ENCODE measurements at places on chromosomes 7 and 10.

- DNase-seq = no peak
These were observed 73.6 kb downstream of the OTUD1 start for GRCh38 chr10:23512355-23513058.

DNA sequence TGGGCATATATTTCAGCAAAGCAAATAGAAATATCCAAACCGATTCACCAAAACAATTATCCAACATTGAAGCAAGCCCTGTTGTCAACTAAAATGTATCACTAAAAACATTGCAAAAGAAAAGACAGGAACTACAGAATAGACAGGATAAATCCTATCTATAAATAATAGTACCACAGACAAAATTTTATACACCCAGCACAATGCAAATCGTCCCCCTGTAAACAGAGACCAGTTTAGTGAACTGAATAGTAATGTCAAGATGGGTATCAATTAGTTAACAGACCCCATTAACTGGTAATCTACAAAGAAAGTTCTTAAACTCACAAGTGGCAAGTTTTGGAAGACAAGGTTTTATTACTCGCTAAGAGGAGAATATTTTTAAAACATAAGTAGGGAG, 4.0 kb downstream of the ZC3HAV1 start:
- DNase-seq = no peak

DNA sequence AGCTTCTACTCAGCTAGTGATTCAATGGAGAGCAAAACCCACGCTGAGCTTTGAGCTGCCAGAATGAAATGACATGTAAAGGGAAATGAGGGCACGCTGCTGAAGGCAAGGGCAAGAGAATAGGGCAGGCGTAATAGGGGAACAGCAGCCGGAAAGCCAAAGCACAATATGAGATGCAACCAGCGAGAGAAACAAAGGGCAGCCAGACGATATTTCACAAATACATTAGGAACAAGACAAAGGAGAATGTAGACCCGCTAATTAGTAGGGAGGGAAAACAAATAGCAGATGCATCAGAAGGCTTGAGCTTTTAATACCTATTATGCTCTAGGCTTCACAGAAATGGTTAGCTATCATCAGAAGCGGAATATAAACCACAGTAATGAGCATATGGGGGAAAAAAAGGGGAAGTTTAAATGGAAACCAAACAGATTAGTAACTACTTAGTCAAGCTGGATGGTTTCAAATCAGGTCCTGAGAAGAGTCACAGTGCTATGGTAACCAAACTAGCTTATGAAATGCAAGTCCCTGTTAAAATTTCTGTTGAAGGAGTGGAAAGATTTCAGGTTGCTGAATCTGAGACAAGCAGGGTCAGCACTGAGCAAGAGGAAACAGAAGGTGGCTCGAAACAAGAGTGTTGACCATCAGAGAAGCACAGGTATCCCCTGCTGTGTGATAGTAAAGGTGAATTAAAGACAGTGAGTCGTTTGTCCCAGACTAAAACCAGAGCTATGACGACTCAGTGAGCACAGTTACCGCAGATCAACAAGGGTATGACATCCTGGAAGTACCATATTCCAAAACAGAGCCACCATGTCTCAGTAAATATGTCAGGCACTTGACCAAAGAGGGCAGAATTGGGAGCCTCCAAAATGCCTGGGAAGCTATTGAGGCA, 496.9 kb upstream of the CELF2 start:
- no peak for DNase-seq

- DNase-seq = no peak
These were observed 13.0 kb downstream of the RRP12 start for GRCh38 chr10:97388152-97388551.

DNA sequence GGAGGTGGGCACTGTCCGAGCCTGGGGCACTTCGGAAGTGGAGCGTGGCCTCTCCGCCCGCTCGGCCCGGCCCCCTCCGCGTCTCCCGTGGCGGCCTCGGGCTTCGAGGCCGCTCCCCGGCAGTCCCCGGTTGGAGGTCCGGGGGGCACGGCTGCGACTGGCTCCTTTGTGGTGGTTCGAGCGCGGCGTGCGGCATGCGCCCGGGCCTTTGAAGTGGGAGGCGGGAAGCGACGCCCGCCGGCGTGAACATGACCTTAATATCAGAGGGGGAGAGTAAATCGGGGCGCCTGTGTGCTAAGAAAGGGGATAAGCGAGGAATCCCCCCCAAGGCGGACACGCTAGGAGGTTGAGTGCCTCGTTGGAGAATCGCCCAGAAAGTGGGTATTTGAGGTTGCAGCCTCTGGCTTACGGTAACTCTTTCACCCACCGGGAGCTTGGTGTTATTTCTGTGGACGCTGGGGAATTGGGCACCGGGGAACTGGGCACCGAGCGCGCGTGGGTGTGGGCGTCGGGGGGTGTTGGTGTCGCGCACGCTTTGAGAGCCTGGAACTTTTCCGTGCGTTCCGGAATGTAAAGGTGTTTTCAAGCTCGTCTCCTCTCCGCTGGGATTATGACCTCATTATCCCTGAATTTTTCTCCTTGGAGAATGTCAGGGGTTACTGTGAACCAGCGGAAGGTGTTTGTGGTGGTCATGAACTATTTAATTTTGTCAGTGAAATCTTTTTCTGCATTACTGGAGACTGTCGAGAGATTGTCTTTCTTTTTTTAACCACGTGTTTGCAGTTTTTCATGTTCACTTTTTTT, 660 bp downstream of the SUV39H2 start:
- peak; percentile 11 for DNase-seq

DNA sequence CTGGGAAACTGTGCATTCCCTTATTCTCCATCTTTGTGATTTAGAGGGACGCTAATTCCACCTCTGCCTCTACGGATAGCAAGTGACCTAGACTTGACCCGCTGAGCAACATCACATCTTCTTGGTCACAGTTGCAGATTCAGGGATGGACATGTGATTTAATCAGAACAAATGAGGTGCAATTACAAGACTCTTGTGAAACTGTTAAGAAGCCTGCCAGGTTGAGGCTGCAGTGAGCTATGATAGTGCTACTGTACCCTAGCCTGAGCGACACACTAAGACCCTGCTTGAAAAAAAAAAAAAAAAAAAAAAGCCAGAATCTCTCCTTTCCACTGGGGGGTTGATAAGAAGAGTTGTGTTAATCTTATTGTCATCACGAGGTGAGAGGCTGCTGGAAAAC, 14.4 kb downstream of the MPLKIP start:
- no peak for DNase-seq

GRCh38 chr10:71902351-71902750, 51.3 kb upstream of the PSAP start:
- DNase-seq = no peak

DNA sequence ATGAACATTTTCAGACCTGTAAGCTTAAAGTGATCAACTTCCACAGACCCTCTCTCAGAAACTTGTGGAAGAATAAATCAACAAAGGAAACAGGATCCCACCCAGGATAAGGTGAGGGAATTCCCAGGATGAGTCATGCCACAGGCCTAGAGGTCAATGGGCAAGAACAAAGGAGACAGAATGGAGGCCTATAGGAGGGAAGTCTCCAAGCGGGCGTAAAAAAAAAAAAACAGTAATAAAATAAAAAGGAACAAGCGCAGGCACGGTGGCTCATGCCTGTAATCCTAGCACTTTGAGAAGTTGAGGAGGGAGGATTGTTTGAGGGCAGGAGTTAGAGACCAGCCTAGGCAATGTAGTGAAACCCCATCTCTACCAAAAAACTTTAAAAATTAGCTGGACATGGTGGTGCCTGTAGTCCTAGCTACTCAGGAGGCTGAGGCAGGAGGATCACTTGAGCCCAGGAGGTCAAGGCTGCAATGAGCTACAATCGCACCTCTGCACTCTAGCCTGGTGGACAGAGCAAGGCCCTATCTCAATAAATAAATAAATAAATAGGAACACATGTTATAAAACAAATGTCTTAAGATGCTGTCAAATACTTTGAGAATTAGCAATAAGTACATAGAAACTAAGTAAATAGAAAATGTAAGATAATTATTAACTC, 8.4 kb downstream of the SORBS1 start:
- no peak for DNase-seq

DNA sequence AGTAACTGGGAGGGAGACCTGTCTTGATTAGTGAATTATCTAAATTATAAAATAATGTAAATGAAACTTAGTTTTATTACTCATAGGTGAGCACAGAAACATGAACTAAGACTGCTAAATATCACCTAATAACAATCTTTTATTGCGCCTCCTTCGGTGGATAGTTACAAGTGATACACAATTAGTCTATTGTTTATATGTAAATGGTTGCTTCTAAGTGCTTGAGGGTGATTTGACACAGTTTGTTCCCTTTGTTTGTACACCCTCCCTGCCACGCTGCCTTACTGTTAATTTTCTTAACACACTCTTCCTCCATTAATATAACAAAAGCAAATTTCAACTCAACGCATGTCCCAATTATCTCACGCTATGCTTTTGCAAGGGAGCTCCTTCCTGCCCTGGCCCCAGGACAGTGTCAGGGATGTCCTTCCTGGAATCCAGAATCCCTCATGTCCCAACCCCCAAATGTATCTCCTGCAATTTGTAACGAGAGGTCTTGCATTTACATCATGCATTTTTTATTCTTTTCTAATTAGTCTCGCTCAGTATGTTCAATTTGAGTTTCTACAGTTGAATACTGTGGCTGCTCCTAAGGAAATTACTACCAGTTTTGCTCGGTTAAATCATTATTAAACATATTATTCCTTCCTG, 4.2 kb downstream of the NPSR1 start:
- no peak for DNase-seq

GRCh38 chr7:68613405-68613804, 984.9 kb upstream of the AUTS2 start:
- no peak for DNase-seq

All from NCI-H345 (cell line).